Stimulated activated CD8-positive, alpha-beta memory T cell treated with anti-CD3 and anti-CD28 coated beads, Interleukin-12 subunit alpha, Interleukin-12 subunit beta, amount 100 ng/mL, for 1 hour (primary cell): ENCODE measurements at places on chromosomes 6 and 20.

DNA sequence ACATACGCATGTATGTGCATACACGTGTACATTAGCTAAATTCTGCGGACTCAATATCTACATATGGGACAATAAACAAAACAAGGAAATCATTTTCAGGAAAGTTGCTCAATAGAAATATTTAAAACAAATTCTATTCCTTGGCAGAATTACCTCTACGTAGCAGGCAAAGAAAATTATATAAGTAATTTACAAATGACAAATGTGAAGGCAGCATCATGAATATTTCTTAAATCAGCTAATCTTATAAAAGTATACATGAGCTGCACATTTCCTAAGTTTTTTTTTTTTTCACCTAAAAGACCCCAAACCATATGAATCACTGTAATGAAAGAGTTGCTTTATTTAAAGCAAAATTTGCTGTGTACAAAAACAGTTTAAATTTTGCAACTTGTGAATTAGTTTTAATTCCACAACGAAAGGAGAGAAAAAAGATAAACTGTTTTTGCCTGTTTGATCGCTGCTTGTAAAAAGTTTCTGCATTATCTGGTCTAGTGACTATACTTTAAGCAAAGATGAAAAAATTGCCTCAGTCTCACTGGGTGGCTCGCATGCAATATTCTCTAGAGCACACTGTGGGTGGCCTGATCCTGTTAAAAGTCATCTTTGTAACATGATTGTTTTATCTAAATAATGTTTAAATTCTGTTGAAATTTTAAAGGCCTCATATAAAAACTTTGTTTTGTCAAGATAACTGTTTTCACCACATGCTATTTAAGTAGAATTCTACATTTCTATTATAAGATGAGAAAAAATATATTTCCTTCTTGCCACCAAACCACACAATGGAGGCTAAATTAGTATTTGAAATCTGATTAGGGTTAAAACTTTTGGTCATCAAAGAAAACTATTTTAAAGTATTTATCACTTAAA, 57.1 kb downstream of the HUS1B start:
- DNase-seq, result no peak

GRCh38 chr6:7566107-7566506, 23.9 kb upstream of the SNRNP48 start:
- DNase-seq, result no peak

DNA sequence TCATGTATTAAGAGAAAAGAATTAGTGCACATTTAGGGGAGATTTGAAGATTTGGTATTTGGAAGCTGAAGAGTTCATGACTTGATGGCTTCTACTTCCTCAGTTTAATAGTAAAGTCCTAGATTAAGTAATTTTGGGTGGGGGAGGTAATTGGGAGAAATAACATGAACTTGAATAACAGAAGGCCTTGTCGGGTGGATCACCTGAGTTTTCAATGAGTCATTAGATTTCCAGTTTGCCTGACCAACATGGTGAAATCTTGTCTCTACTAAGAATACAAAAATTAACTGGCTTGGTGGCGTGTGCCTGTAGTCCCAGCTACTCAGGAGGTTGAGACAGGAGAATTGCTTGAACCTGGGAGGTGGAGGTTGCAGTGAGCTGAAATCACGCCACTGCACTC, 181.0 kb downstream of the GJA1 start:
- DNase-seq, result no peak

DNA sequence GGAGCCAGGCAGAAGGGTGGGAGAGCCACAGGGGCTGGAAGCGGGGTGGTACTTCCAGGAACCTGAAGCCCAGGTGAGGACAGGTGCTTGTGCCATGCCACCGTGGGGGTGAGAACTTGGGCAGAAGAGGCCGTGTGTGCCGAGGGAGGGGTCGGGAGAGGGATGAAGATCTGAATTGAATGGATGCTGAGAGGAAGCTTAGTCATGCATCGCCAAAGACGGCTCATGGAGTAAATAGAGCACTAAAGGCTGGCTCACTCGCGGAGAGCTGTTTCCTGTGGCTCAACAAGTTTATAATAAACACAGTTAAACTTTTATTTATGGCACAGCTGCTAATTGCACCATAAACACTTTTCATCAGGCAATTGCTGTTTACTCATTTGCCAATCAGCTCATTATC, 21.7 kb upstream of the MYT1 start:
- no peak for DNase-seq

DNA sequence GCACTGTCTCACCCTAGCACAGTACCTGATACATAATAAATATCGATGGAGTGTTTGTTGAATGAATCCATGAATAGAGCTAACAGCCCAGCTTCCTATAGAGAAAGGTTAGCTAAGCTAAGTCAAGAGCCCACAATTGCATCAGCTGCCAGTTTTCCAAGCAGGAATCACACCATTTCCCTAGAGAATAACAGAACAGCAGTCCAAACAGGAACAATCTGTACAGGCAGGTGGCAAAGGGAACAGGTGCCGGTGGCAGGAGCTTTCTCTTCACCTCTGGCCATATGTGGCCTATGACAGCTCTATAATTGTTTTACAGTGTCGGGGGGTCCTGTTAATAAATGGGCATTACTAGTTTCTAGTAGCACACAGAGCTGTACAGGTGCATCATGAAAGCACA, 38.8 kb downstream of the ISM1 start:
- no peak for DNase-seq

GRCh38 chr6:169200893-169201514, 52.6 kb downstream of the THBS2 start:
- DNase-seq, result no peak

DNA sequence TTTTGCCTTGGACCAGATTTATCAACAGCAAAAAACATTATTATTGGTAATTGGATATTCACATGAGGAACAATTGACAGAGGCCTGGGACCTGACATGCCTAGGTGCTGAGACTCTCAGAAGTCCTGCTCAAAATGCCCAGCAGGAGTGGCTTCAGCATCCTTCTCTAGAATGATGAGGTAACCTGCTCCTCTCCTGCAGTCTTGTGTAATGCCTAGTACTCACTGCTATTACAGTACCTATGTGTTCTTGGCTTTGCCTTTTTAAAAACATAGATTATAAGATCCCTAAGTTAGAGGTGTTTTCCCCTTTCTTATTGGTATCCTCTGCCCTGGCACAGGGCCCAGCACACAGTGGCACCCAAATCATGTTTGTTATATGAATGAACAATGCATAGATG, 230.9 kb downstream of the PKHD1 start:
- no peak for DNase-seq

DNA sequence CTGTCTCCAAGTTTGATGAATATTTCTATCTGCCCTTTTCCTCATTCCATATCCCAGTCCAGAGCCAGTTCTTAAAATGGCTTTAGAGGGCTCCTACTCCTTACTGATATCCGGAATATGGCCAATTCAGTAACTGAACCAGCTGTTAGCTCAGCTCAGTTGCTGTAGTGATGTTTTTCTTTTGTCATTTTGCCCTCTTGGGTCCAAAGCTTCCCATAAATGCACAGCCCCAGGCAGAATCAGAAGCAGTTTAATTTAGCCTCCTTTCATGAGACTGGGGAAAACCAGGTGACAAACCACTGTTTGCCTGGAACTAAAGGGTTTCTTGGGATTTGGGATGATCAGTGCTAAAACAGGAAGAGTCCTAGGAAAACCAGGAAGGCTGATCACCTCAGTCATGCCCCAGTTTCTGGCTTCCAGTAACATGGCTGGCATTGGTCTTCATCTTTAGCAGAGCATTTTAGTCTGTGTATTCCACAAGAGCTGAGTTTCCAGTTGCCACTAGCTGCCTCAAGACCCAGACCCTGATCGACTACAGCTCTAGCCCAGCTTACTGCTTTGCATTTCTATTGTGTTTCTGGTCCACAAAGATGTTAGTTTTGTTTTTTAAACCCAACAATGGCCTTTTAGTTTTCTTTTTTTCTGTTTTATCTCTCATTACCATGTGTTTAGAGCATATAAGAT, 40.6 kb upstream of the REV3L start:
- DNase-seq, result no peak

GRCh38 chr6:105324386-105324950, 78.4 kb downstream of the PREP start:
- no peak for DNase-seq

DNA sequence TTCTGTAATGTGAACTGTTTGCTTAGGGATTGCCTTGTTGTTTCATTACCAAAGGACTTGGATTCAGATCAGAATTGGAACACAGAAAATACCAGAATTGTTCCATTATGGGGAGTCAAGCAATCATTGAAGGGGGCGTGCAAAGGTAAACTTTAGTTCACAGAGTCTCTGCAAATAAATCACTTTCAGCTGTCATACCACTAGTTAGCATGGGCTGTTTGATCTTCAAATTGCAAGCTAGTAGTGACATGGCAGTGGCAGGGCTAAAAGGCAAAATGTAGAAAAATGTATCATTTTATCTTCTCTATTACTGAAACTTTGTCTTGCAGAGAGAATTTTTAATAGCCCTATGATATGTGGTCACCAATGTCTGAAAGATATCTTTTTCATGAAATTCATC, 483.2 kb upstream of the NRSN1 start:
- no peak for DNase-seq

DNA sequence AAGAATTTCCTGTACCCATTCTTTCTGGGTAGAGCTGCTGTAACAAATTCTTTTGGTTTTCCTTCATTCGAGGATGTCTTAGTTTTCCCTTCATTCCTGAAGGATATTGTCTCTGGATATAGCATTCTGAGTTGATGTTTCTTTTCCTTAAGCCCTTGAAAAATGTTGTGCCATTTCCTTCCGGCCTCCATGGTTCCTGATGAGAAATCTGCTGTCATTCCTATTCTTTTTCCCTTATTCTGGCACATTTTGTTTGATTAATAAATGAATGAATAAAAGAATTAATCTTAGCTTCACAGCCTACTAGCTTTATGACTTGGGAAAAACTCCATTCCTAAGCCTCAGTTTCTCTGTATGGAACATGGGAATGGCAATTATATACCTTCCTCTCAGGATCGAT, 173.1 kb downstream of the EYA2 start:
- no peak for DNase-seq

DNA sequence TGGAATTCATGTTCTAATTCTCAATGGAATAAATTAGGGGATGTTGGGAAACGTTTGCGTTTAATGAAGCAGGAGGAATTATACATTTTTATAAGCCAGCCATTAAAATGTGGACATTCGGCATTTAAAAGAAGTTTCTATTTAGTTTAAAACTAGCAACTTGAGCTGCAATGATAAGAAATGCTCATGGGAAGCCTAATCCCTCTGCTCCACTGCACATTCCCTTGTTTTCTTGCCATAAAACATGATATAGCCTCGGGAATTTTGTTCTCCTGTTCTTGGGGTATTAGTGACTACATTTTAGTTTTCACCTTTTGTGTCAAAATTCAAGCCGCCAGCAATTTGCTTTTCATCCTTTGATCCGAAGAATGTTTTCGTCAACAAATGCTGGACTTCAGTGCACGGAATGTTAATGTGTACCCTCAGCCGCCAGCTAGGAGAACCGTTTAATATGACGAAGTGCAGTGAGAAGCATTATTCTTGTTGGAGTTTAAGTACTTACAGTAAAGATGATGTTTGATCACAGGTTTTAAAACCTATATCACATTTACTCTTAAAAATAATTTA, 137.9 kb downstream of the HIVEP1 start:
- DNase-seq, result no peak

DNA sequence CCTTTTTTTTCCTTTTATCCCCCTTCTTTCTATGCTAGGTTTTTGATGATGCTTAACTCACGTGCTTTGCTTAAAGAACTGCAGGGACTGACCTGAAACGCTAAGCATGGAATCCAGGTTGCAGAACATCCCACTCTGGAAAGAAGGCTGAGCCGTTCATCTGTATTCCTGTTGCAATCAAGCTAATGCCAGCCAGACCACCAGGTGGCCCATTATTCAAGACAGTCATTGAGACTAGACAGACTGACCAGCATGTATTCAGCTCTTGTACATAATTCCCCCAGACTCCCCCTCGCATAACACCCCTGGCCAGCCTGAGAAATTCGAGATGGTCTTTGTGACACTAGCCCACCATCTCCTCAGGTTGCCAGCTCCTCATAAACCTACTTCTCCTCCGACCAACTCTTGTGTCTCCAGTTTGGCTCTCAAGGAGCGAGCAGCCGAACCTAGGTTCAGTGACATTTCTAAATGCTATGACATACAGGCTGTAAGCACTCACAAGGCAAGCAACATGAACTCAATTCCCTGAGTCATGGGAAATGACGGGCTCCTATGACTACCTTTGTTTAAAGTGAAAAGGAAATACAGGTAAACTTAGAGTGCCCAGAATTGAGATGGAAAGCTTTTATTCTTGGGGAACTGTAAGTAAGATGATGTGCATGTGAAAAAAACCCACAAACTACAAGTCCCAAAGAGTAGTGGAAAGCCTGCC, 309.3 kb upstream of the CDYL start:
- DNase-seq, result no peak

DNA sequence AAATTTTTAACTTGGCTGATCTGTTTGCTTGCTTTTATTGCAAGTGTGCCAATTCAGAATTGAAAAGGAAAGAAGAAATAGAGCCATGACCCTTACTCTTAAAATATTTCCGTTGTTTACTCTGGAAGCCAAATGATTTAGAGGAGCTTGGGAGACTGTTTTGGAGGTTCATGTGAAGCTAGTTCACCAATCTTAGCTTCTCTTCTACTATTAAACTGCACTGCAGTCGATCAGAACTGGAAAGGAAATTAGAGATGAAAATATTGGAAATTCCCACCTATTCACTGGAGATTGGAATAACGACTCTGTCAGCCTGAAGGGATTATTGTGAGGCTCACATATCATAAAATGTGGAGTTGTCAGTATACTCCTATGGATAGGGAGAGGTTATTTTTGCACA, 81.8 kb downstream of the MLIP start:
- DNase-seq, result no peak

- DNase-seq, result no peak
These were observed 49.4 kb upstream of the RREB1 start for GRCh38 chr6:7058250-7058923.

DNA sequence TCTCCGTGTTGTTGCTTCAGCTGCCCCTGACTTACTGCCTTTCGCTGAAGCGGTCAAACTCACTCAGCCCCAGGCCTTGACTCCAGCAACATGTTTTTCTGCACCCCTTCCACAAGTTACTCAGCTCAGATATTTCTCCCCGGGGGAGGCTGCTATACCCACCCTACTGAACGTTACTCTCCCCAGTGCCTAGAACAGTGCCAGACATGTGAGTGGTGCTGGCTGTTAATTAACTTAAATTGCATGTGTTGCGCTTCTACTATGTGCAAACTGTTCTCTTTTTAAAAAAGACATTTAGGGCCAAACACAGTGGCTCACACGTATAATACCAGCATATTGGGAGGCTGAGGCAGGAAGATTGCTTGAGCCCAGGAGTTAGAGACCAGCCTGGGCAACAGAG, 41.2 kb upstream of the DOK5 start:
- no peak for DNase-seq

- DNase-seq, result no peak
These were observed 94.5 kb upstream of the VSTM2L start for GRCh38 chr20:37808233-37809070.

- no peak for DNase-seq
These were observed 15.4 kb downstream of the PTK7 start for GRCh38 chr6:43091436-43091991.
